ENCODE measurements at places on chromosomes 4 and X.

DNA sequence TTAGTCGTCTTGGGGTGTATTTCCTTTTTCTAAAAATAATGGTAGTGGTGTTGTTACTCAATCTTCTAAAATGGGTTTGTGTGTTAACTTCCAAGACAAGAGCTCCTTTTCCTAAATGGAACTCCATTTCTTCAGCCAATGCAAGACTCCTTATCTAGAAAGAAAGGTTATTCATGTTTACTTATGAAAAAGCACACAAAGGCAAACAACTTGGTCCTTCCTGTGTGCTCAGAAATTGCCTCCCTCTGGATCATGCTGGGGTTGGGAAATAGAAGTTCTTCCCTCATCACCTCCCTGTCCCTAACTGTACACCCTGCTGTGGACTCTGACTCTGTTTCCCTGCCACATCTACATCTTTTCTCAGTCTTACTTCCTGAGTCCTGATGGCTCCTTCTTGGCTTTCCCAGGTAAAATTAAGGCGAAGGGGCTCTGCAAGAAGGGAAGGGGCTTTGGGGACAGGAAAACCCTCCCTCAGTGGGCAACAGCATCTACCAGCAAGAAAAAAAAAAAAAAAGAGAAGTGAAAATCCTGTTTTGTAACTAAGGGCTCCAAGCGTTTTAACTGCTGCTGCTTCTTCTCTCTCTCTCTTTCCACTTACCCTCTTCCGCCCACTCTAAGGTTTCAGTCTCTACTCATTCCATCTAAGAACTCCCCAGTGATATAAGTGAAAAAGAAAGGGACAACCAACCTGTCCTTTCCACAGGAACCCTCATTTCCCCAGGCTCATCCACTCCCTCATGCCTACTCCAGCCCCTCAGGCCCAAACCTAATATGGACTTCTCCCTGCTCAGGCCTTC lies 19.8 kb upstream of the TASL start:
- H3K27ac ChIP-seq = no peak overlapping the region
- no peaks in the 10 kb centered on the region for H3K36me3 ChIP-seq
- H3K27me3 ChIP-seq = peaks cover 15% of the 10 kb centered on the region
- no peak overlapping the region for H3K4me3 ChIP-seq
- DNase-seq = no peak

DNA sequence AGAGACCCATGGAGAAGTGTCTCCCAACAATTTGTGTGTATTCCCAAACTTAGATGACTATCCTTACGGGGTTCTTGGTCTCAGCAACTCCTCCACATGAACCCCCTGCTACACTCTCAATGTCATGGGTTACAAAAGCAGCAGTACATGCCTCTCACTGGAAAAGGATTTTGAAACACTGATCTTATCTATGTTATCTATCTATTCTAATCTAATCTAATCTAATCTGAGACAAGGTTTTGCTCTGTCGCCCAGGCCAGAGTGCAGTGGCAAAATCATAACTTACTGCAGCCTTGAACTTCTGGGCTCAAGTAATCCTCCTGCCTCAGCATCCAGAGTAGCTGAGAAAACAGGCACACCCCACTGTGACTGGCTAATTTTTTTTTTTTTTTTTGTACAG lies 19.3 kb downstream of the TSPAN5 start:
- no peak overlapping the region for H3K27ac ChIP-seq
- H3K36me3 ChIP-seq = no peaks in the 10 kb centered on the region
- H3K4me3 ChIP-seq = no peak overlapping the region
- no peaks in the 10 kb centered on the region for H3K27me3 ChIP-seq
- peaks cover 8% of the 10 kb centered on the region for H3K4me1 ChIP-seq

GRCh38 chr4:82833696-82834313 lies 35.2 kb upstream of the SCD5 start:
- H3K27ac ChIP-seq = no peak overlapping the region
- peaks cover 78% of the 10 kb centered on the region for H3K36me3 ChIP-seq
- DNase-seq = peak; percentile 24
- H3K4me1 ChIP-seq = peaks cover 9% of the 10 kb centered on the region
- no peak overlapping the region for H3K4me3 ChIP-seq

DNA sequence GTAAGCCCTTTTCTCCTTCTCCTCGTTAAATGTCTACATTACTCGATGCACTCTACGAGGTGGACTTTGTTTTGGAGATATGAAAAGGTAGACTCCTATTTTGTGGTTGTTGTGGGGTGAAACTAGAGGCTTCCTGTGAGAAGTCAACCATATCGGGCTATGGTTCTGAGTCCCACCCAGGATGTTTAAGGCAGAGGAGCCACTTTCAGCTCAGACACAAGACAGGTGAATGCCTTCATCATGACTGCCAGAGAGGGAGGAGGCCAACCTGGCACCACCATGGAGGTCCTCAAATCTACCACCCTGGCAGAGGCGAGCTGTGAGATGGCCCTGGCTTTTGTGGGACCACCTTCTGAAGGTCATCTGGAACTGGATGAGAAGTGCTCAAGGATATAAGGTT lies 154.4 kb upstream of the KLF3 start:
- peaks cover 14% of the 10 kb centered on the region for H3K27me3 ChIP-seq
- no peak overlapping the region for H3K27ac ChIP-seq
- H3K36me3 ChIP-seq = no peaks in the 10 kb centered on the region
- H3K4me1 ChIP-seq = no peaks in the 10 kb centered on the region
- H3K4me3 ChIP-seq = no peak overlapping the region

DNA sequence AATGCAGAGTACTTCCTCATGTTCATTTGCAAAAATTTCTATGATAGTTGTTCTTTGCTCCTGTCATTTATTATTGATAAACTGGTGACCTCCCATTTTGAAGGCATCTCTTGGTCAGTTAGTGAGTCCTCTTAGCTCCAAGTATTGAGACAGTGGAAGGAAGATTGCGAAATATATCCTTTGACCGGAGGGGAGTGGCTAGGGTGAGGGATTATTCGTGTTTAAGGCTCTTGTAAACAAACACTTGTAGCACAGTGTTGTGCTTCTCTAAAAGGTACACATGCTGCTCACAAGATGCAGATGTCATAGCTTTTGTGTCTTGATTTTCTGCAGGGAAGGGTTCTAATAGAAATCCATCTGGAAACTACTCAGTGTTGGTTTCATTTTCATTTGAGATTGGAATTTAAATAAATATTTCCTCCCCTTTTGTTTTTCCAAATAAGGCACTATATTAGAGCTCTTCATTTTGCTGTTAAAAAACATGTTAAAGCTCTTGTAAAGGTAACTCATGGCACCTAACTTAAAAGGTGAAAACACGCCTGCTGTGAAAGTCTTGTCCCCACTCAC lies 21.8 kb downstream of the TXLNG start:
- H3K4me1 ChIP-seq = peaks cover 12% of the 10 kb centered on the region
- no peaks in the 10 kb centered on the region for H3K27me3 ChIP-seq
- peak; percentile 76 for DNase-seq
- peaks cover 43% of the 10 kb centered on the region for H3K36me3 ChIP-seq
- peak overlapping the region; percentile 69 for H3K4me3 ChIP-seq
- H3K27ac ChIP-seq = peak overlapping the region; percentile 49

Measured in MCF 10A (cell line).